ENCODE measurements at places on chromosomes 2 and 18. TPM values are rescaled to one million over a fixed set of nuclear protein-coding genes. Genes with fewer than 3 reads are reported as not detected.
A peak's percentile ranks its signal among the peaks of the same experiment; 100 is the strongest.

GRCh38 chr2:23620841-23621341 is 235.9 kb downstream of the KLHL29 start:
- peak; percentile 44 for DNase-seq

GRCh38 chr2:181072486-181073235 is 92.3 kb downstream of the UBE2E3 start:
- no peak for DNase-seq

DNA sequence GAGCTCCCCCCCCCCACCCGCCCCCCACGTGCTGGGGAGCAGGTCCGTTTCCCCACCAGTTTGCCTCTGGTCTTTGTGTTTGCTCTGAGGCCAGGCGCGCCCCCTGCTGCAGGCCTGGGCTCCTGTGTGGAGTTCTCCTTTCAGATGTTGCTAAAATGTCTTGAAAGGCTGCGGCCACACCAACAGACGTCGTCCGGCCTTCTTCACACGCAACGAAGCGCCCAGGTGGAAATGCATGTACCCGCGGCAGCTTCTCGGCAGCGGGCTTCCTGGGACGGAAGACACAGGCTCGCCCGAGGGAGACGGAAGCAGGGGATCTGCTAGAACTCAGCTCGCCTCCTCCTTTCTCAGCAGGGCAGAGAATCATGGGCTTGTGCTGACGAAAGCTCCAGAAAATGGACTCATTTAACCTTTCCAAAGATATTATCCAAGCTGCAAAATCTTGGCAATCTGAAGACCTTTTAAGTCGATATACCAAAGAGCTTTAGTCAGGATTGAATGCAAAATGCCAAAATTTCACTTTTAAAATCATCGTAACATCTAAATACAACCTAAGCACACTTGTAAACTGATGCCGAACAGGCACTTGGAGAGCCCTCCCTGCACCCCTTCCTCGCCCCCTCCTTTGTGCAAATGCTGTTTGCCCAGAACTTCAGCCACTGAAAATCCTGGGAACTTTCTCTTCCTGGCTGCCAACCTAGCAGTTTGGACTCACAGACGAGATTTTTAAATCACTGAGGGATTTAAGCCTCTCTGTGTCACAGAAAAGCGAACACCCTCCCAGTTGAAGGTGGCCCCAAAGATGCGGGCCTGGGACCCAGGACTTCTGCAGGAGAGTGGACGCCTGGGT is 125.5 kb upstream of the ZNF516 start:
- DNase-seq: peak; percentile 47

DNA sequence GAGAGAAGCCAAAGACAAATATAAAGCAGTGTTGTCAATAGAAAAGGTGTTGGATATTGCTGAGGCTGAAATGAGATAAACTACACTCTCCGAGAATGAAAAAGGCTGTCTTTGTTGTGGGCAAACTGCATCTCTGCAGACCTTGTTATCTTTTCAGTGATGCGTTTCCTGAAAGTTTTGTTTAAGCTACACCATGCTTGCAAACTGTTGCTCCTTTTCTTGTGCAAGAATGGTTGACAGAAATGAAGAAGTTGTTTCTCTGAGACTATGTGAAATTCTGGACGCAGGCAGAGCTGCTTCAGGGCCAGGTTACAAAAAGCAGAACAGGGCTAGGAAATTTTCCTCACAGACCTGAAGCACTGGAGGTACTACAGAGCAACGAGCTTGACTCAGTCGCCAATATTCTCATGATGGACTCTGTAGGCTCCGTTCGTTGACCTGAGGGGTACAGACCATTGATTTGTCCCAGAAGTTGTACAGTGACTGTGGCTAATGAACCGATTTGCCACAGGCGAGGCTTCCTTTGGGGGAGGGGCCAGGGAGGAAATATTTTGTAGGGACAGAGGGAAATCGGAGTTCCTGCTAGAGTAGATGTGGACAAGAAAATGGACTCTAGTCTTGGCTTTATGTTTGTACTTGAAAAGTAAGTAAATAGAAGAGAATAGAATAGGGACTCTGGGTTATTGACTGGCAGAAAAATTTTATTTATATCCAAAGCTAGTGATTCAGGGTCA is 3.5 kb upstream of the ATL2 start:
- no peak for DNase-seq

- no peak for DNase-seq
Measured at GRCh38 chr2:105935063-105935462, 190.4 kb downstream of the NCK2 start.

DNA sequence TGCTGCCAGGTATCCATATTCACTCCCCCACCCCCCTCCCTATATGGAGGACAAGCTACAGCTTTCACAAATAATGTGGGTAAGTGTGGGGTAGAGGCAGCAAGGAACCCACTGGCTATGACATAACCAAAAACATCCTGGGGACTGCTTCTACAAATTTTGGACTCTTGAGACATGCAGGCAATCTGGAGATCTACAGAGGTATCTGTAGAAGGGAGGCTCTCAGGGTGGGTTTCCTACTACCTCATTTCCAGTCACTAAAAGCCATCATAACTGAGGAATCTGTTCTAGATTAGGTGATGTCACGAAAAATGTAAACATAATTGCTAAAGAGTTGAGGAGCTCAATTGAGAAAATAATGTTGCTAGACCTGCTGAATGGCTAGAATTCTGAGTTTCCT is 46.8 kb upstream of the WIPF1 start:
- no peak for DNase-seq

- DNase-seq: no peak
Measured at GRCh38 chr2:152626911-152627339, 90.3 kb downstream of the PRPF40A start.

DNA sequence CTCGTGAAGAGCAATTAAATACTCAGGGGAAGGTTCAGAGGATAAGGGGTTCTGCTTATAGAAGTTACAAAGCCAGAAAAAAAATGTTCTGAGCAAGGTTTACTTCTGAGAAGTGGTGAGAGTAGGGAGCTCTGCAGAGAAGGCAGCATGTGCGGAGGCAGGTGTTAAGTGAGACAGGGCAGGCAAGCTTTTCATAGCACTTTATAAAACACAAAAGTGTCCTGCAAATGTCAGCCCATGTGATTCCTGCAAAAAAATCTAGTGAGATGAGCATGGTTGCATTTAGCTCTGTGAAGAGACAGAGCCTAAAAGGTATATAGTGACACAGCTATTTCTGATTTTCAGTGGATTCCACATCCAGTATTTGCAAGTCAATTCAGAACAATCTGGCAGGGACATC is 223.8 kb upstream of the SYT4 start:
- no peak for DNase-seq

DNA sequence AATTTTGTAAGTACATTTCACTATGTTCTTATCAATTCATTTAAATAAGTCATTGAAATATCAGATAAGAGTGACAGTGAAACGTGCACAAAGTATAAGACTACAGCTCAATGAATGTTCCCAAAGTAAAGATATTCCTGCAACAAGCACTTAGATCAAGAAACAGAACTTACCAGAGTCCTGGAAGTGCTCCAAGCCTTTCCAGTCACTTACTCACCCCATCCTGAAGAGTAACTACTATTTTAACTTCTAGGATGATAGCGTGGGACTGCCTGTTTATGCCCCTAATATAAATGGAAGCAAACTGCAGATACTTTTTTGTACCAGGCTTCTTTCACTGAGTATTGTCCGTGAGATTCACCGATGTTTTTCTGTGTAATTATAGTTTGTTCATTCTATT is 768.9 kb downstream of the SLC4A3 start:
- no peak for DNase-seq

DNA sequence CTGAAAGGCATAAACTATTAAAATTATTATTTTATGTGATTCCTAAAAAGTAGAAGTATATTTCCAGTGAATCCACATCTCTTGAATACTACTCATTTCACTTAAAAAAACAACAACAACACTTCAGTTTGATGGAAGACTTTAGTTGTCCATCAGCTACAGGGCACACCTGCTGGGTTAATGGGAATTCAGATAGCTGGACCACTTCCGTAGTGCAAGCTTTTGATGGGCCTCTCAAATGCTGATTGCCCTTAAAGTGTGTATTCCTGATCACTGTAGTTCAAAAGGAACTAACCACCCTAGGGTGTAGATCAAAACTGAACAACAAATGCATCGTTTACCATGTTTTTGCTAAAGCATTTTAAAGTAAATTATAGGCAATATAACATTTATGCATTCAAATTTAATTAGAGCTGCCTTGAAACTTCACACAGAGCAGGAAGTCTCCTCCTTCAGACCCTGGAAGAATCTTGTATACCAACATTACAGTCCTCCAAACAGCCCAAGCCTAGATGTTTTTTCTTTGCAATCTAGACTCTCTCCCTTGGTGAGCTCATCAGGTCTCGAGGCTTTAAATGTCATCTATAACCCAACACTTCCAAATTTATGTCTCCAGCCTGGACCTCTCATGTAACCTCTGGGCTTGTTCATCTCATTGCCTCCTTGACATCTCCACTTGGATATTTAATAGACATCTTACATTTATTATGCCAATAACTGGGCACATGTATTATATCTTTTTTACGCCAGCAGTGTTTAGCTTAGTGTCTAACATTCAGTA is 510.1 kb upstream of the SLC39A10 start:
- no peak for DNase-seq

DNA sequence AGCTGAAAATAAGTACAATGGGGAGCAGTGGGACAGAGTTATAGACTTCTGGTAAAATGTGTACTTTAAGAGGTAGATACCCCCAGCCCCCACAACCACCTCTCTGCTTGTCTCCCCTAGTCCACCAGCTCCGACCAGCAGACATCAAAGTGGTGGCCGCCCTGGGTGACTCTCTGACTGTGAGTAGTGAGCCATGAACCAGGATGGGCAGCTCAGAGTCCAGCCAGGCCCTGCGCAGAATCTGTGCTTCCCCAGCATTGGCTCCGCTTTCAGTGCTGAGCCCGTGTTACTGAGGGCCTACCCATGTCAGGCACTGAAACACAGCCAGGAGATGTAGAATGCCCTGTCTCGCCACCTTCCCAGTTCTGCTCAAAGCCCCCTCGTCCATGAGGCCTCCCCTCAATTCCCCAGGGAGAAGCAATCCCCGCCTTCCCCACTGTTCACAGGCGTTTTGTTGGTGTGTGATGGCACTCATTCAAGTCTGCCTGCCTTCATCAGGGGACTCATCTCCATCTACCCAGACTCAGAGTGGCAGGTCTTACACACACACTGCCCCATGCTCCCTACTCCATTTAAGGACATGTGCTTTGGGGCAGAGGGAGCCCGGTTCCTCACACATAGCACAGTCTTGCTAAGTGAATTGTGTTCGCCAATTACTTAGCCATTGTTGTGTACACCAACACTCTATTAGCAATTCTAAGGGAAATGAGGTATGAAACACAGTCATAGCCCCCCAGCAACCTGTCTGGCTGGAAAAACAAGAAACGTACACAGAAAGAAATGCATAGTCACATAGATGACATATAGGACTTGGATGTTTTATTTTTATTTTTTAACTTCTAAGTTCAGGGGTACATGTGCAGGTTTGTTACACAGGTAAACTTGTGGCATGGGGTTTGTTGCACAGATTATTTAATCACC is 122.6 kb downstream of the PLB1 start:
- DNase-seq: no peak

DNA sequence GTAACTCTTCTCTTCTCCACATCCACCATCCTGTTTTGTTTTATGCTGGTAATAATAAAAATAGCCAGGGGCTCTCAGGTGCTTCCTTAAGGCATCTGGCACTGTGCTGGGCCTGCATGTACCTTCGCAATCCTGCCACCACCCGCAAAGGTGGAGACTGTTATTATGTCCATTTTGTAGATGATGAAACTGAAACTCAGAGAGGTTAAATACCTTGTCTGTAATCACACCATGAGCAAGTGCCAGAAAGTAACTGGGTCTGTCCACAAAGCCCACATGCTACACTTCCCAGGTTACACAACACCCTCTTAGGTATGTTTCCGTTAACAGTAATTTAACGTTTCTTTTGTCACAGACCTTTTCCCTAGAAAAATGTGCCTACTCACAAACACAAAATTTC is 27.0 kb downstream of the NRP2 start:
- DNase-seq: no peak

- no peak for DNase-seq
Measured at GRCh38 chr2:232891621-232892071, 21.6 kb downstream of the SNORC start.

- DNase-seq: no peak
Measured at GRCh38 chr2:96414161-96414710, 78.7 kb downstream of the NCAPH start.

DNA sequence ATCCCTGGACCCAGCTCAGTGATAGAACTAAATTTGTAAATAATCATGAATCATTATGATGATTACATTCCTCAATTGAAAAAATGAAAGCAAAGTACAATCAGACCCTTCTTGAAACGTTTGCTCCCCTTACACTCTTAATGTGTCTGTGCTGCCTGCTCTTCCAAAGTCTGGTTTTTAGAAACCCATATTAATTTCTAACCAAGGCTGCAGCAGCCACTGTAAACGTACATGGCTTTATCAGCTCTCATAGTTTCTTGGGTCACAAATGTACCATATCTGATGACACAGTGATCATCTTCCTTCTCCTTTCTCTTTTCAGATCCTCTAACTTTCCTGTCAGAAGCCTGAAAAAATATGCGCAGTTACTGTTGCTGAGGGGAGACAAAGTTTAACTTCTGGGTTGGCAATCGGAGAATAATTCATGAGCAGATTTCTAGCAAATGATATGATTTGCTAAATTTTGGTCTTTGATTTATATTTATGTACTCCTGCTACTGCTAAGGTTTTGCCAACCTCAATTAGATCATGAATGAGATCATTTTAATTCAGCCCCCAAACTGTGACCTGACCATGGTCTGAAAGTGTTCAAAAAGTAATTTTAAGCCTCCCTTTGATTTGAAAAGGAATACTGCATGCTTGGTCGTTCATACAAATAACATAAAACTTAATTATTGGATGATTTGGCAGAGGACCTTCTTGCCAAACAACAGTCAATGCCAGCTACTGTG is 12.3 kb downstream of the ZEB2 start:
- no peak for DNase-seq

- peak; percentile 8 for DNase-seq
Measured at GRCh38 chr2:162029287-162029901, 44.6 kb downstream of the DPP4 start.

- no peak for DNase-seq
Measured at GRCh38 chr2:234352270-234352669, 144.6 kb downstream of the ARL4C start.

- no peak for DNase-seq
Measured at GRCh38 chr2:77520641-77521547, 1.3 kb downstream of the LRRTM4 start.

Gene GAL3ST2
- total RNA-seq: 69.8 TPM

Gene GMPPA
- total RNA-seq: 44.8 TPM

Gene DCDC2C
- total RNA-seq: not detected

Gene MGAT4A
- 154 TPM for total RNA-seq

Gene EVX2
- total RNA-seq: not detected

Gene DPYSL5
- 0.11 TPM for total RNA-seq

Gene ITPRIPL1
- total RNA-seq: 0.58 TPM
